ENCODE measurements at places on chromosomes 1 and 21. TPM values are rescaled to one million over a fixed set of nuclear protein-coding genes. Genes with fewer than 3 reads are reported as not detected.

GRCh38 chr1:23793018-23793781 lies 2.3 kb downstream of the LYPLA2 start:
- no peak for DNase-seq

DNA sequence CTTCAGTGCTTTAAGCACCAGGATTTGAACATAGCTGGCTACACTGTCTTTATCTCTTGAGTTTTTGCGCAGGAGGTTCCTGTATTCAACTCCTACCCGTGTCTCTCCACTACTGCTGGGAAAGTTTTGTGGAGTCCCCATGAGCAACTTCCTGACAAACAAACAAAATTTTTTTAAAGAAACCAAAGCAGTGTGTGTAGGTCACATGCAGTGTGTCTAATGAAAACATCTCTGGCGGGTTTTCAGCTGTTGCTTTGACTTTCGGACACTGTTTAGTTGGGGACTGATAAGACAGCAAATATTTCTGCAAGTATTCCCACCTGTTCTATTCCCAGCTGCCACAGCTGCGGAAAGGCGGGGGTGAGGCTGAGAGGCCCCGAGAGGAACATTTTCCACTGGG lies 2.0 kb downstream of the PSEN2 start:
- DNase-seq, result no peak

DNA sequence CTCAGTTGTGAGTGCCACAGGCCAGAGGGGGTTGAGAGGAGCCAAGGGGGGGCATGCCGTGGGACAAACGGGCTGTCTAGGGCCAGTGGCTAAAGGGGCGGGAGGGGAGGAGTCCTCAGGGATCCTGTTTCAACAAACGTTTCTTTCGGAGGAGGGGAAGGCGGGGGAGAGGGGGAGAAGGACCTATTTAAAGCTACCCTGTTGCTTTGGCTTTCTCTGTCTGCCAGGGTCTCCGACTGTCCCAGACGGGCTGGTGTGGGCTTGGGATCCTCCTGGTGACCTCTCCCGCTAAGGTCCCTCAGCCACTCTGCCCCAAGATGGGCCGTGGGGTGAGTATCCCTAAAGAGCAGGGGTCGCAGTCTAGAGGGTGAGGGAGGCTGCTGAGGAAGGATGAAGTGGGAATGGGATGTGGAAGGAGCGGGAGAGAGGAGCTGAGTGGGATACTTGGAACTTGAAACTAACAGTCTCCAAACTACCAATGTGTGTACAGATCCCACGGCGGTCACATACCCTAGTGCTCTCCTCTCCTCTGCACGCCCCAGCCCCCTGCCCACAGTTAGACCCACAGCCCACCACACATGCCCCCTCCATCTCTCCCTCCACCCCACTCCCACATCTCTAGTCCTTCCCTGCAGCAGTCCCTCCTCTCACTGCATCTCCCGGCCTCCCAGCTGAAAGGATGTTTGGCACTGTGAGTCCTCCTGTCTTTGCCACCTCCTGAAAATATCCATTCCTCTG lies at the start of gene ATP1A2:
ATP1A2 (plus strand) TSS at position 215 of the 738 bp plus-strand sequence; CDS start at position 318, 103 bp downstream.
- DNase-seq, result no peak

DNA sequence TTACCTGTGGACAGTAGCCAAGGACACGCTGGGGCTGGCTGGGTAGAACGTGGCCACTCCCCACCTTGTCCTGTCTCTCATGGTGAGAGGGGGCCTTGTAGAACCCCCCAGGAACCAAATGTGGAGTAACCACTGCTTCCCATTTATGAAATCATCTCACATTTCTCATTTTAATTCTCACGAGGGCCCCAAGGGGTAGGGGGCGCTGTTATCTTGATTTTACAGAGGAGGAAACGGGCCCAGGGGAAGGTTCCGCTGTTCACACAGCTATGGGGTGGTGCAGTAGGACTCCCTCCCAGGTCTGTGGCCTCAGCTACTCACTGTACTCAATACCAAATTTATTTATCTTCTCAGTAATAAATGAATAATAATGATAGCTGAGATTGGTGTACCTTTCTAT lies 5.5 kb downstream of the SMPDL3B start:
- DNase-seq, result no peak

GRCh38 chr21:29671728-29672127 lies 268.1 kb downstream of the GRIK1 start:
- DNase-seq, result no peak

- no peak for DNase-seq
Measured at GRCh38 chr1:245110406-245110805, 44.4 kb upstream of the KIF26B start.

GRCh38 chr1:162172311-162173102 lies 103.0 kb downstream of the NOS1AP start:
- no peak for DNase-seq

DNA sequence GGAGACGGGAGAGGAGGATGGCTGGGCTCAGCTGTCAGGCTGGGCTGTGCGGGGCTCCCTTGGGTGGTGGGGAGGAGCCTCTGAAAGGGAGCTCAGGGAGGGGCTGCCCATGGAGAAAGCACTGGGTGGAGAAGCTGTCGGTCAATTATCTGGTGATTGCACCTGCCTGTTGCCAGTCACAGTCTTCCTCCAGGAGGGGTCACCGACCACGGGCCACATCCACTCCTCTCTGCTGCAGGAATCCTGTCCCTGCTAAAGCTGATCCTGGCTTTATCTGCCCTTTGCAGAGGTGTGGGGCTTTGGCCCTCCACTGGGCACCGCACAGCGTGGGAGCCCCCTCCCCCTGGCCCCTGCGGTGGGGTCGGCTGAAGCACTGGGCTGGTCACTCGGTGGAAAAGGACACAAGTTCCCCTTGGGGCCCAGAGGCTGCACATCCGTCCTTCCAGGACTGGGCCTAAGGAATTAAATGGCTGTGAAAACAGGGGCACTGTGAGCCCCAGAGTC lies 21.8 kb upstream of the COL18A1 start:
- DNase-seq, result no peak

- DNase-seq, result no peak
Measured at GRCh38 chr1:168159251-168159650, 19.5 kb upstream of the TIPRL start.

DNA sequence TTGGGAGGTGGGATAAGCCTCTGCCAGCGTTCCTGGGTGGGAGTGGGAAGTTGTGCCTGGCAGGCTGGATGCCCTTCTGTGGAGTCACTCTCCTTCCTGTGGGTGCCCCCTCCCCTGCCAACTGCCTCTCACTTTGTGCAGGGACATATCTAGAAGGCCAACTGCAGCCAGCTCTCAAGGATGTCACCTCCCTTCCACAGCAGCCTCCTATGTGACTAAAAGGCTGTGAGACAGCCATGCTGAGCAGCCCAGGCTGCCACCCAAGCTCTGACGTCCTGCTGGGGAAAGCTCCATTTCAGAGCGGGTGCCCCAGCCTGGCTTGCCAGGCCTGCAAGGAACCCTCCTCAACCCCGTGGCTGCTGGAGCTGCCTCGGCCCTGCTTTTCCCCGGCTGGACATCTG lies 19.6 kb upstream of the SLC26A9 start:
- no peak for DNase-seq

DNA sequence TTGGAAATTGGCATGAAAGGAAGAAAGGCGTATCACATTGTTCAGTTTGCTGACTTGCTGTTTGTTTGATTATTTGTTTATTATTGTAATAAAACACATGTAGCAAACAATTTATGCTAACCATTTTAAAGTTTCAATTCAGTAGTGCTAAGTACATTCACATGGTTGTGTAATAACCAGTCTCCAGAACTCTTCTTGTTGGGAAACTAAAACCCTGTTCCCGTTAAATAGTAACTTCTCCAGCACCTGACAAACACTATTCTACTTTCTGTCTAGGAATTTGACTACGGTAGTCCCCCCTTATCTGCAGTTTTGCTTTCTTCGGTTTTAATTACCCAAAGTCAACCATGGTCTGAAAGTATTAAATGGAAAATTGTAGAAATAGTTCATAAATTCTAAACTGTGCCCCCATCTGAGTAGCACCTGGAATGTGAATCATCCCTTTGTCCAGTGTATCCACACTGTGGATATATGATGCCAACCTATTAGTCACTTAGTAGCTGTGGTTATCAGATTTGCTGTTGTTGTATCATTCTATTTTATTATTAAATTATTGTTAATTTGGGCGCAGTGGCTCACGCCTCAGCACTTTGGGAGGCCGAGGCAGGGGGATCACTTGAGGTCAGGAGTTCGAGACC lies 5.5 kb downstream of the MORC3 start:
- no peak for DNase-seq

DNA sequence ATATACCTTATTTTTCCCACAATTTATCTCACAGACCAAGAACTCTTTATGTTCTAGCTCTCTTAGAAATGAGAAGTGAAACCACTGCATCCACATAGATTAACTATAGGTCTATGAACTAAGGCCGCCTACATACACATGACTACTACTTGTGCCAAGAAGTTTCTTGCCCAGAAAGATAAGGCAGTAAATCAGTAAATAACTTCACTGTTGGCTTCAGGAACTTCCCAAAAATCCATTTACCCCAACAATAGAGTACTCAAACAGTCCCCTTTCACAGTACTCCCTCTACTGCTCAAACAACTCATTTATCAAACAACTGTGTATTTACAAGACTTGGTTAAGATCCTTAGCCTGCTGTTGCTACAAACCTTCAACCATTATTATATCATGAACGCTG lies 96.5 kb downstream of the NME7 start:
- peak; percentile 1 for DNase-seq

DNA sequence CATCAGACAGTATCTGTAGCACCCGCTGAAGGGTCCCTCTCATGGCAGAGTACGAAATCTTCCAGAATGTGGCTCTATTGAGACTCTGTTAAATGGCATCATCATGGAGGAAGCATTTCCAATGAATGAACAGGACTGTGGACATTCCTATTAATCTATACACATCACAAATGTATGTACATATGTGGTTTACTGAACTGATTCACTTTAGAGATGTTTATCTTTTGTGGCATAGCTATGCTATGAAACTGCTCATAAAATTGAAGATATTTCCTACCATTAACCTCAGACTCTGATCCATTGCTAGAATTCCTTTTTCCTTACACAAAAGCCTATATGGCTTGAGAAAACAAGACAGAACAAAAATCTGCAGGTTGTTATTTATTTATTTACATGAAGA lies 259.6 kb upstream of the RRP15 start:
- DNase-seq, result no peak

DNA sequence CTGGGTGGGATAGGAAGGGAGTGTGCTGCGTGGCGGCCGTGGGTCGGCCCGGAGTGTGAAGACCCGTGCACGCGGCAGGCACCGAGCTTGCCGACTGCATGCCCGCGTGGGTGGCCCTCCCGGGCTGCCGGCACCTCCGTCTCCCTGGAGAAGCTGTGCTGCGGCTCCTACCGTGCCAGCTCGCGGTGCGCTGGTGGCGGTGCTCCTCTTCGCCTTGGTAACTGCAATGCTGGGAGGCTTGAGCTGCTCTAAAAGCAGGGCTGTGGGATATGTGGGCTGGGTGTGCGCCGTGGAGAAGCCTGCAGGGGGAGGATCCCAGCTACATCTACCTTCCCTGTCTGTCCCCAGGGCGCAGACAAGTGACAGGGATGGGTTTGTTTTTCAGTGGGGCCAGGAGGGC lies 2.4 kb downstream of the GABRD start:
- no peak for DNase-seq

GRCh38 chr21:14545906-14546480 lies at the start of gene SAMSN1:
Gene SAMSN1 (minus strand): TSS chr21:14546315. CDS start chr21:14546261, 54 bp downstream.
- DNase-seq, result no peak

DNA sequence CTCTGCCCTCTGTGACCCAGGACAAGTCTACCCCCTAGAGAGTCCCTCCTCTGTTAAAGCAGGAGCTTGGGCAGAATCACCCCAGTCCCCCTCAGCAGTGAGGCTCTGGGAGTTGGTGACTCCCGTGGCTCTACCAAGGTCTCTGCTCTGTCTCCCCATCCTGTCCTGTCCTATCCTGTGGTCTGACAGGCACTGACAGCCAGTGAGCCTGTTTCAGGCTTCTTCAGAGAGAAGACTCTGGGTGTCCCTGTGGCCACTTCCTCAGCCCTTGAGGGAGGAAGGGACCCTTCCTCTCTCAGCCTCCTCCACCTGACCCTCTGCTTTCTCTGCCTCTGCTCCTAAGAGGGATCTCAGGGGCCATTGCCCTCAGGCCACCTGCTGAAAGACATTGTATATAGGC lies 148.7 kb downstream of the FCRL5 start:
- no peak for DNase-seq

DNA sequence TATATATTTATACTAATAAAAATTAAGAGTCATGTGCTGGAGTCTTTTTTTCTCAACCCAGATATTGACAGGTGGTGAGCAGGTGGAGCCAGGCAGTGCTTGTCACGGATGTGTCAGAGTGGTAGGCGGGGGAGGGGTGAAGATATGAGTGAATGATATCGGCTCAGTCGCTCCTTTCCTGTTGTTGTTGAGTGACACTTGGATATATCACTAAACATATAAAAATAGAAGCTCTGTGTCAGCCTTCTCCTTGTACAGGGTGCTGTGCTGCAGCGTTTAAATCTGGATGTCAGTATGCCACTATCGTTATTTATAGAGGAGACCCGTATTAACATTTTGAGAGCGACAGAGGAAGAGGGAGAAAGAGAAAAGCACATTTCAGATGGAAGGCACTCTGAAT lies 339.6 kb downstream of the NUF2 start:
- DNase-seq, result no peak

DNA sequence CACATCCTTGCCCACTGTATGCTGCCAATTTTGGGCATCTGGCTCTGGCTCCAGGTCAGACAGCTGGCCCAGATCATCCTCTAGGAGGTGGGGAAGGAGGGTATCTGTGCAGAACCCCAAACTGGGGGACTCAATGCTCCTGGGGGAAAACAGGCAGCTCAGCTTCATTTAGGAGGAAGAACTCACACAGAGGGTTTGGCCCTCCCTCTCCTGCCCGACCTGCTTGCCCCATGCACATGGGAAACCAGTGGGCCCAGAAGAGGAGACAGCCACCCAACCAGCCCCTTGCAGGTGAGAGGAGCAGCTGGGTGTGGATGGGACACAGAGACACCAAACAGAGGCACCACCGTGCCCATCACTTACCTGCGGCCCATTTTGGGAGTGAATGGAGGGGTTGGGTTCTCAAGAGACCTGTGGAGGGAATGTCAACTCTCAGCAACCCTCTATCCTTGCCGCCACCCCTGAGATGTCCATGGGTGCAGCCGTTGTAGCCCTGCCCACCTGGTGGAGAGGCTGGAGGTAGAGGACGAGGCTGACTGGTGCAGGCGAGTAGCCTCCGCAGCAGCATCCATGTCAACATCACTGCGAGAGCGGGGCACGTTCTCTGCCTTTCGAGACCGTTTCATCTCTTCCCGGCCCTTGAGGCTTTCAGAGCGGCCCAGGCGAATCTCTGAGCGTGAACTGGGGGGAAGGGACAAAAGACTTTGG lies 27.5 kb downstream of the LRRC71 start:
- no peak for DNase-seq

- no peak for DNase-seq
Measured at GRCh38 chr1:204859861-204860267, 10.8 kb upstream of the NFASC start.

GRCh38 chr1:221874285-221875003 lies 132.6 kb upstream of the DUSP10 start:
- DNase-seq, result no peak

S100A3 gene
- polyA plus RNA-seq, result 0.25 TPM

UMODL1 gene
- 0.22 TPM for polyA plus RNA-seq

IFNLR1 gene
- 3.5 TPM for polyA plus RNA-seq

MIA3 gene
- polyA plus RNA-seq, result 90.4 TPM

BNIPL gene
- polyA plus RNA-seq, result 3.4 TPM

ITPKB gene
- 21.1 TPM for polyA plus RNA-seq

TIE1 gene
- 47.3 TPM for polyA plus RNA-seq

PDZK1 gene
- polyA plus RNA-seq, result 192 TPM

DMBX1 gene
- polyA plus RNA-seq, result not detected

SIKE1 gene
- polyA plus RNA-seq, result 72.1 TPM

BEND5 gene
- 27.4 TPM for polyA plus RNA-seq

GJA5 gene
- 16.3 TPM for polyA plus RNA-seq

NBPF8 gene
- polyA plus RNA-seq, result 23.2 TPM
